Fibroblast of skin of back (primary cell): ENCODE measurements at places on chromosomes 11 and 22.

- DNase-seq = peak; percentile 63
These were observed 92.7 kb upstream of the TIMP3 start for GRCh38 chr22:32708830-32709229.

- peak; percentile 88 for DNase-seq
These were observed at the start of gene DEPDC7 for GRCh38 chr11:33015621-33016551. DEPDC7 (plus strand) TSS chr11:33015878; CDS start chr11:33015956, 78 bp downstream.

DNA sequence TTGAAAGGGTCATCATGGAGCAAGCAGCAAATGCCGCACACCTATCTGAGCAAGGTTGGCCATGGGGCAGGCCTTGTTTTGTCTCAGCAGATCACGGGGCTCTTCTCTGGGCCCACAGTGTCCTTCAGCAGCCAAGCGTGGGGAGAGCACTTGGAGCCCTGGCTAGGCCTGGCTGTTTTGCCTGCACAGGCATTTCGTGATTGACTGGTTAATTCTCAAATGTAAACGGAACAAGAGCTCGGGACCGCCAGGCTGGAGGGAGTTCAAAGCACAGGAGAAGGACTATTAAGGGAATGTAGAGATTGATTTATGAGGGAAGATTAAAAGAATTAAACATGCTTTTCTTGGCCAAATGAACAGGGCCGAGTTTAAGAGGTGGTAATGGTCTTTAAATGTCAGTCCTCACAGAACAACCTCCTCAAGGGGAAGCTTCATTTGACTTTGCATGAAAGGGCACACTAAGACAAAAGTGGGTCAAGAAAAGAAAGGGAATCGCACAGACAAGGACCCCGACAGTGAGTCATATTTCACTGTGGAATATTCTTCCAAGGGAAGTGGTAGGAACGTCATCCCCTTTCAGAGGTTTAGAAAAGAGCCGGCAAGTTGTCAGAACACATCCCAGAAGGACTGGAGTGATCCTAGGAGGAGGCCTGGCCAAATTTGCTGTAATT, 20.7 kb downstream of the SPON1 start:
- peak; percentile 11 for DNase-seq

GRCh38 chr11:26743622-26744021, 21.8 kb upstream of the SLC5A12 start:
- no peak for DNase-seq

- DNase-seq = no peak
These were observed 1186.2 kb downstream of the LRRC4C start for GRCh38 chr11:40273192-40273732.

DNA sequence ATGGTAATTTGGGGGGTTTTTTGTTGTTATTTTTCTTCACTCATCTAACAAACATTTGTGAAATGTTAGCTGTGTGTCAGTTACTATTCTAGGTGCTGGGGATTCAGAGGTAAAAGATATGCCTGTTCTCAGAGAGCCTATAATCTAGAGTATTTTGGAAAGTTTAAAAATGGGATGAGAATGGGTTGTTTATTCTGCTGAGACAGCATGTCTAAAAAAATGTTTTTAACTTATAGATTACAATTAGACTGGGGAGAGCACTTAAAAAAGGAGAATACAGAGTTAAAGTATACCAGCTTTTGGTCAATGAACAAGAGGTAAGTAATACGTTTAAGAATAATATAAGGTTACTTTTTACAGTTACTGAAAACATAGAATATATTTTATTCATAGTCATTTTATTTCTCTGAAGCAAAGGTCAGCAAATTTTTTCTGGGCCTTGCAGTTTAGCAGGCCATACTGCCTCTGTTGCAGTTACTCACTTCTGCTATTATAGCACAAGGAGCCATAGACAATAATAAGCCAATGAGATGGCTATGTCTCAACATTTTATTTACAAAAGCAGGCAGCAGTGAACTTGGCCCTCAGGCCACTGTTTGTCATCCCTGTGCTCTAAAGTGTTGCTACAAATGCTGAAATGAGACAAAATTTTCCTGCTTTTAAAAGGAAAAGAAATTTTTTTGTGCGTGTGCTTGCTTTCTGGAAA, 60.0 kb downstream of the DKK3 start:
- no peak for DNase-seq

GRCh38 chr11:119406005-119406404, 17.0 kb downstream of the THY1 start:
- DNase-seq = peak; percentile 27

GRCh38 chr22:46561435-46561905, 24.1 kb upstream of the CELSR1 start:
- DNase-seq = peak; percentile 36

DNA sequence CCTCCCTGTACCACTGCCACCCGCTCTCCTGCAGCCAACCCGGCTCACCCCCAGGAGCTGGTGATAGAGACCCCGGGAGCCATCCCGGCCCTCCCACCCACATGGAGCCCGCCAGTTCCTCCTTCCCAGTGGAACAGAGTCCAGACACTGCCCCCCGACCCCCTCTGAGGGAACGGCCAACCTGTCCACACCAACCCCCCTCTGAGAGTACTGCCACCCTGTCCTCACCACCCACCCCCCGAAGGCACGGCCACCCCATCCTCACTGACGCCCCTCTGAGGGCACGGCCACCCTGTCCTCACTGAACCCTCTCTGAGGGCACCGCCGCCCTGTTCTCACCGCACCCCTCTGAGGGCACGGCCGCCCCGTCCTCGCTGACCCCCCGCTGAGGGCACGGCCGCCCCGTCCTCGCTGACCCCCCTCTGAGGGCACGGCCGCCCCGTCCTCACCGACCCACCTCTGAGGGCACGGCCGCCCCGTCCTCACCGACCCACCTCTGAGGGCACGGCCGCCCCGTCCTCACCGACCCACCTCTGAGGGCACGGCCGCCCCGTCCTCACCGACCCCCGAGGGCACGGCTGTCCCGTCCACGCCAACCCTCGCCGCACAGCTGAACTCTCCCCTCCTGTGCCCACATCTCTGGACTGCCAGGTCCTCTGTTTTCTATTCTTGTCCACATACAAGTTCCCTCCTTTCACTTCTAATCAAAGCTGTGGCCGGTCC, 18.0 kb downstream of the TOLLIP start:
- DNase-seq = no peak

DNA sequence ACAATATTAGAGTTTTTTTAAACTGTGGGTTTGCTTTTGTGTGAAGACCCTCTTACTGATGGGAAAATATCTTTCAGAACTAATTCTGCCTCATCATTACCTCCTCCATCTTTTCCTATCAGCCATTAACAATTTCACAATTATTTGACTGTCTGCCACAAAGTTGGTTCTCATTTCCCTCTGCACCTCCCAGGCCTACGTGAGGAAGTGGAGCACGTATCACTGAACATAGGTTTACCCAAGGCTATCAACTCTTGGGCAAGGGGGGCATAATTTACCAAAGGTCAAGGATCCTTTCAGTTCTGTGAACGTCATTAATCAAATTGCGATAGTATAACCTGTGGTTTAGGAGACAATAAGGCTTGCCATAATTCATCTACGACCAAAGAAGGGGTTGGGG, 60.0 kb downstream of the LIF start:
- DNase-seq = no peak

GRCh38 chr11:66619080-66619554, 2.7 kb downstream of the RBM14 start:
- peak; percentile 37 for DNase-seq

- peak; percentile 17 for DNase-seq
These were observed 2.2 kb downstream of the FXYD2 start for GRCh38 chr11:117822074-117823033.

GRCh38 chr22:30884211-30885000, 84.2 kb downstream of the MORC2 start:
- DNase-seq = no peak

GRCh38 chr11:28517621-28518020, 409.4 kb downstream of the METTL15 start:
- DNase-seq = no peak

GRCh38 chr11:62547691-62548281, 1.2 kb upstream of the AHNAK start:
- no peak for DNase-seq

- peak; percentile 26 for DNase-seq
These were observed 62.0 kb upstream of the ARHGAP42 start for GRCh38 chr11:100625041-100625440.

DNA sequence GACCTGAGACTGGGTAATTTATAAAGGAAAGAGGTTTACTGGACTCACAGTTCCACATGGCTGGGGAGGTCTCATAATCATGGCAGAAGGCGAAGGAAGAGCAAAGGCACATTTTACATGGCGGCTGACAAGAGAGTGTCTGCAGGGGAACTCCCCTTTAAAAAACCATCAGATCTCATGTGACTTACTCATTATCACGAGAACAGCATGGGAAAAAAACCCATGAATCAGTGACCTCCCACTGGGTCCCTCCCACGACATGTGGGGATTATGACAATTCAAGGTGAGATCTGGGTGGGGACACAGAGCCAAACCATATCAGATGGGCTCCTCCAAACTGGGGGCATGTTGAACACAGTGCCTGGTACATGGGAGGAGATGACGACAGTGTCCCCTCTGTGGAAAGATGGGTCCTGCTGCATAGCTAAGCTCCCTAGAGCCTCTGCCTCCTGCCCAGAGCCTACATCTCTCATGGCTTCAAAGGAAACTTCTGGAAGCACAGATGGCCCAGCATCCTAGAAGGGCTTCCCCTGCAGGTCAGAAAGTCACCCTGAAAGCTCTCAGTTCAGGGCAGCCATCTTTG, 46.1 kb downstream of the MYEOV start:
- DNase-seq = no peak

DNA sequence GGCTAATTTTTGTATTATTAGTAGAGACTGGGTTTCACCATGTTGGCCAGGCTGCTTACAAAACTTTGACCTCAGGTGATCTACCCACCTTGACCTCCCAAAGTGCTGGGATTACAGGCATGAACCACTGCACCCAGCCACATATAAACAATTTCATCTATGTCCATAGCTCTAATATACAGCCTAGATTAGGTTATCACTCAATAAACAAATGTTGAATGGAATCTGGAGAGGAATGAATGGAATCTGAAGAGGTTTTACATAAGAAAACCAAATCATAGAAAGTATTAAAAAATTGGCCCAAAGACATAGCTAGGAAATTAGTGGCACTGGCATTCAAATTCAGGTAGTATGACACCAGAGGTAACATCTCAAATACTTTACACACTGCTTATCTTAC, 1401.4 kb upstream of the TENM4 start:
- no peak for DNase-seq

DNA sequence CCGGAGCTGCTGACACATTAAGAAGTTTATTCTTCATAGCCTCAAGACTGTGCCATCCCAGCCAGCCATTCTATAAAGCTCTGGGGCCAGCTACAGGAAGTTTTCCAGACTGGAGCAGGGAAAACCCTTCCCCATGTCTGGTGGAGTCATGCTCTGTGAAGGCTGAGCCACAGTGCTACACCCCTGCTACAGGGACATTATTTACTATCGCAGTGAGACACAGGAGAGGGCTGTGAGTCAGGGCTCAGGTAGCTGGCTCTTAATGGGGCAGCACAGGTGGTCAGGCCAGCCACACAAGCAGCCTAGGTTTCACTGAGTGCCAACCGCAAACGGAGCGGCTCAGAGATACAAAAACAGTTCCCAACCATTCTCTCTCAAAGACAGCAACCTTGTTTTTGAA, 12.1 kb downstream of the HPS4 start:
- peak; percentile 95 for DNase-seq

- DNase-seq = no peak
These were observed 129.5 kb downstream of the FAM76B start for GRCh38 chr11:95660038-95660437.

DNA sequence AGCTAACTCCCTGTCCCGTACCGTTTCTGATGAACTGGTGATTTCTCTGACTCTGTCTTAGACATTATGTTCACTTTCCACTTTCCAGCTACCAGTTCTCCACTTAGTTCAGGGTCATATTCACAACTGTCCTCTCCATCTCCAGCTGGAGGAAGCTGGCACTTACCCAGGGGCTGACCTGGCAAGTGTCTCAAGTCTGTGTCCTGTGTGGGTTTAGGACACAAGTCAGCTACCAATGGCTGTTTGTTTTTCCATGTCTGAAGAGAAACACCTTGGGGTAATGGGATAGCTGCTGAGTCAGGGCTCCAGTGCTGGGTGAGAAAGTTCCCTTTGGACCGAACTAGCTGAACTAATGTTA, 134.4 kb downstream of the CSNK2A3 start:
- DNase-seq = no peak

GRCh38 chr11:118099838-118100556, 13.2 kb upstream of the SMIM35 start:
- DNase-seq = no peak

DNA sequence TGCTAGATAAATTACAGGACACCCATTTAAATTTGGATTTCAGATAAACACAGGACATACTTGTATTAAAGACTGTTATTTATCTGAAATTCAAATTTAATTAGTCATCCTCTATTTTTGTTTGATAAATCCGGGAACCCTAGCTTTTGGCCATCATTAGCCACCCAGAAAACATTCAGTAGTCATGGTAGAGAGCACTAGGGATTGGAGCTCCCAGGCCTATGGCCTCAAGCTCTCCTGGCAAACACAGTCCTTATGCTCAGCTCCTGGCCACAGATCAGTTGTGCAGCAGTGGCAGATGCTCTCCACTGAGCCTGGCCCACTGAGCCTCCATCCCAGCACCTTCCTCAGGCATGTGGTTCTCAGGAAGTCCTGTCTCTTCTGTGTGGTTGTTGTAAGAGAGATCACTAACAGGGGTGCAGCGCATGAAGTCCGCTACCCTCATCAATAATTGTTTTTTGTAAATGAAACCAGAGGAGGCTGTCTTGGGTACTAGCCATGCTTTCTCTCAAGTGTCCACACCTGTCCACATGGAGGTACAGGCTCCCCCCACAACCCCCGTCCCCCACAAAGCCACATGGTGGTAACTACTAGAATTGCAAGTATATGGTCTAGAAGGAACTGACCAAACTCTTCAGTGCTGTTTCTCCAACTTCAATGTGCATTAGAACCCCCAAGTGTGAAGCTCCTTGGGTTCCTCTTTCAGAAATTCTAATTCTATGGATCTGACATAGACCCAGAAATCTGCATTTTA, 1.1 kb upstream of the IRAG1 start:
- peak; percentile 68 for DNase-seq

DNA sequence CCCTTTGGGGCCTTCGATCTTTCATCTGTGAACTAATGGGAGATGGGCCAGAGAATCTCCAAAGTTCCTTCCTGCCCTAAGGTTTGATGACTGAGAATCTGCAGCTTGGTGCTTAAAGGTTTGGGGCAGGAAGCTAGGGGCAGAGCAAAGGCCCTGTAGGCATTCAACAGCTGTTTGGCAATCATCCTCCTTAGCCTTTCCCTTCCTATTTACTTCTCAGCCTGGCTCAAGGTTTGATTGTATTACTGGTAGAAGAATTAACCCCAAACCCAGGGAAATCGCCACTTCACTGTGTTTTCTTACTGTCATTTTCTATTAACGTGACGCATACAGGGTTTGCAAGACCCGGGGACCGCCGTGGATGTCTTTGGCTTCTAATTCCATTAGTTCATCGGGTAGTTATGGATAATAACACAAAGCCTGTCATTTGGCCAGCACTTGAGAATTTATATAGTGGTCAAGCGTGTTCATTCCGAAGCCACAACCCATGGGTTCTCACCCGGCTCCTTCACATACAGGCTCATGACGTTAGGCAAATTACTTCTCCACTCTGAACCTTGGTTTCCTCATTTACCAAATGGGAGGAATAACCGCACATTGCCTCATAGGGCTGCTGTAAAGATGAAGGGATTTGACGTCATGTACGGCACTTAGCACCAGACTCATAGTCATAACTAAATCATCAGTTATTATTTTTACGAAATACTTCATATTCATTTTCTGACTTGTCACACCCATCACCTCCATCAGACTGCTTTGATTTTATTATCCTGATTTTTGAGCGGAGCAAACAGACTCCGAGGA, 158.1 kb downstream of the FBXO7 start:
- no peak for DNase-seq
